Dorsolateral prefrontal cortex (tissue), 122 donors: ENCODE measurements at places on chromosomes 2 and 18. TPM values are rescaled to one million over a fixed set of nuclear protein-coding genes. Genes with fewer than 3 reads are reported as not detected.

ONECUT2 gene
- 2.5 TPM for total RNA-seq

- DNase-seq, result no peak
Measured at GRCh38 chr2:238629064-238629463, 202.3 kb downstream of the ASB1 start.

- DNase-seq, result no peak
Measured at GRCh38 chr2:198283146-198283545, 478.8 kb downstream of the PLCL1 start.

GRCh38 chr2:130963196-130963848, 126.6 kb downstream of the ARHGEF4 start:
- peak; percentile 35 for DNase-seq

DNA sequence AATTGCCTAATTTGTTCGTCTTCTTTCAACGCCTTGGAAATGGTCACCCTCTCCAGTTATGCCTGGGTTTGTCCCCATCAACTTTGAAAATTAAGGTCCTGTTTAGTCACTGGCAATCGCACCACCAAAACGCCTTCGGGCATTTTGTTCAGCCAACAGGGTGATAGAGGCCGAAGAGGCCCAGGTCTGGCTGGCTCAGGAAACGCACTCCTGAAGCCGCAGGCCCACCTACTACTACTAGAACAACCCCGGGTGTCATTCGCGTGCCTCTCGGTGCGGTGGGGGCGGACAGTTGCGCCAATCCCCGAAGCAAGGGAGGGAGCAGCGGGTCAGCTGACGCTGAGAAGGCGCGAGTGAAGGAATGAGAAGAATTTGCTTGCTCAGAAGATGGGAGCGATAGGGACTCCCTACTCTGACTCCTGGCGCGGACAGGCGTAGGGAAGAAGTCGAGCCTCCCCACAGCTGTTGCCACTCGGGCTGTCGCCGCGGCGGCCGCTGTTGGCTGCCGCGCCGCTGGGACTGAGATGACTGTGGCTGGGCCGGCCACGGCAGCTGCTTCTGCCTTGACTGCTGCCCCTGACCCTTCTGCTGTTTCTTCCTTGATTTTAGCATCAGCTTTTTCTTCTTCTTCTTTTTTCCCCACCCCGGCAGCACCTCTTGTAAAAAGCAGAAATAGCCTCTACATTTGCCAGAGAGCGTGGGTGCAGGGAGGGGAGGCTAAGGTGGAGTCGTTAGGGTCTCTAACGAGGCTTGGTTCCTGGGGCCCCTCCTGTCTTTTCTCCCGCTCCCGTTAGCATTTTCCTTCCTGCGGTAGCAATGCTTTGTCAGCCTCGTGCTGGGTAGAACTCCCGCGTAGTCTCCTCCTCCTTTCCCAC, 387.6 kb downstream of the FIGN start:
- peak; percentile 62 for DNase-seq

FAM110C gene
- 4.0 TPM for total RNA-seq

DNA sequence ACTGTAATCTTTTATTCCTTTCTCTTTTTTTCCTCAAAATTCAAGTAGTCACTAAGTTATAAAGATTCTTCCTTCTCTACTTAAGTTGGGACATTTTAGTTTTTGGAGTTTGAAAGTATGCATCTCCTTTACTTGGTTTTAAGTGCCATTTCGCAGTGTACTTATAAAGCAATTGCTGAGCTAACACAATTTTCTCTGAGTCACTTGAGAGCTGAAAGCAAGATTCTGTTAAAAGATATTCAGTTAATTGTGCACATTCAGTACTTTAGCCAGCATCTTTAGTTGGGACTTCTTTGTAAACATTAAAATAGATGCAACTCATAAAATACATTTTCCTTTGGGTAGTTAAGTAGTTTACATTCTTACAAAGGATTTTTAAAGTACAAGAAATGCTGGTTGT, 136.0 kb downstream of the GFPT1 start:
- no peak for DNase-seq

DNA sequence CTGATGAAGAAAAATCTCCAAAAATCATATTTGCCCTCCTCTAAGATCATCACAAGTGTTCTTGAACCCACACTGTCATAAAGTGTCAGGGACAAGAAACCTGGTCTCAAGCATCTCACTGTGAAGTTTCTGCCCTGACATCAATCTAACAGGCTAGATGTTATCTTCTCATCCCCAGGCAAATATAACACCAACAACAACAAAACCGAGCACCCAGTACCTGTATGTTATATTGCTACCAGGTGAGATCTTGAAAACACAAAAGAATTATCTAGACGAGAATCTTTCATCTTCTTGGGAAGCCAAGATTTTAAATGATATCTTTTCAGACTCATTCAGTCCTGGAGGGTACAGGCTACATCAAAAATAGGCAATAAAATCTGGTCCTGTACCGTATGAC, 8.8 kb upstream of the MAP4K3 start:
- no peak for DNase-seq

CAPN14 gene
- 1.6 TPM for total RNA-seq

- DNase-seq, result no peak
Measured at GRCh38 chr2:168120730-168121129, 126.7 kb downstream of the STK39 start.

GRCh38 chr2:38748943-38749804, 2.0 kb downstream of the SRSF7 start:
- no peak for DNase-seq

XDH gene
- not detected for total RNA-seq

GRCh38 chr2:145751629-145752028, 1231.7 kb upstream of the ZEB2 start:
- no peak for DNase-seq

DNA sequence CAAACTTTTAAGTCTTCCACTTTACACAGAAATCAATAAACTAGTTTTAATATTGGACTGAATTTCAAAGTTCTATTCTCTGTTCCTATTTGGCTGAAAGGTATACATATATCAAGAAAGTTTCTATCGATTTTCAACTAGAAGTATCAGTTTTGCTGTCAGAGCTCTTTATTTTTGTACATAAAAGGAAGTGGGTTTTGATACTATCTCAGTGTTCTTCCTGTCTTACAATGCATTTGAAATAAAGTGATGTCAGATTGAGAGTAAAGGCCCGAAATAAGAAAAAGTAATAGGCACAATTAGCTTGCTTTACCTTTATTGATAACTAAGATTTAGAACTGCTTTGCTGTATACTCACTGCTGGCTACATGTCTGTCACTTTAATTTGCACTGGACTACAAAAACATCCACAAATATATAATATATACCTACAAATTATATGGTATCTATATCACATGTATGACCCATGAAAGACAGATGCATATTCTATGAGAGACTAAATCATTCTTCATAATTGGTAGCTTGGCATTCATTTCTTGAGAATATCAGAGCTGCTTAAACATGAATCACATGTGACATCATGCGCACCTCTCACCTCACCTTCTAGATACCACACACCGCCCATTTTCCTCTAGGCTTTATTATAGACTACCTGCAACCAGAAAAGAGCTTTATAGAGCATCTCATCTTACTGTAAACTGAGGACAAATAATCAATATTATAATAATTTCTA, 83.6 kb downstream of the ASXL2 start:
- no peak for DNase-seq

LAMA3 gene
- 10.1 TPM for total RNA-seq

SH3BP4 gene
- 19.9 TPM for total RNA-seq

NAGK gene
- 94.5 TPM for total RNA-seq

DNA sequence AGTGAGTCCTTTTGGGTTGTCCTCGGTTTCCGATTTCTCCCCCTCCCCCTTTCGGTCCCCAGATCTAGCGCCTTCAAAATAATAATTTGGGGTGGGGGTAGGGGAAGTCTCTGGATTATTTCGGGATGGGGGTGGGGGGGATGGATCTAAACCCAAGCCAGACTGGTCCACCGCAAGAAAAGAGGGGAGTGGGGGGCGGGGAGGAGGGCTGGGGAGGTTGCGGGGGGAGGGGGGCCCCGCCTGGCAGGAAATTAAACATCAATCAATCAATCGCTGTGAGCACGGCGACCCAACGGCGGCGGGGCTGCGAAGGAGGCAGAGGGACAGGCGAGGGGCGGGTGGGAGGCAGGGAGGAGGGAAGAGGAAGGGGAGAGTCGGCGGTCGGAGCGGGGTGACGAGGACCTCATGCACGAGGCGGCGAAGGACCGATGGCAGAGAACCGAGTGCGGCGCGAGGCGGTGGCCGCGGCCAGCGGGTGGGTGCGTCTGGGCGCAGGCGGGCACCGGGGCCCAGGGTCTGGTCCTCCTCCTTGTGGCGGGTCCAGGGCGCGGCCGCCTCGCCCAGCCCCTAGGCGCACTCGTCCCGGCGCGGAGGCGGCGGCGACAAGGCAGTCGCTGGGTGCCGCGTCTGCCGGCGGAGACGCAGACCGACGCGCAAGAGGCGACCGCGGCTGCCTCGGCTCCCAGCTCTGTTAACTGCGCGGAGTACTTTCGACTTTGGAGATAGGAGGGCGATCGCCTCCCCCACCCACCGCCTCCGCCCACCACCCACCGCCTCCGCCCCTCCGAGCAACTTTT, 468 bp upstream of the SATB2 start:
- no peak for DNase-seq

DNA sequence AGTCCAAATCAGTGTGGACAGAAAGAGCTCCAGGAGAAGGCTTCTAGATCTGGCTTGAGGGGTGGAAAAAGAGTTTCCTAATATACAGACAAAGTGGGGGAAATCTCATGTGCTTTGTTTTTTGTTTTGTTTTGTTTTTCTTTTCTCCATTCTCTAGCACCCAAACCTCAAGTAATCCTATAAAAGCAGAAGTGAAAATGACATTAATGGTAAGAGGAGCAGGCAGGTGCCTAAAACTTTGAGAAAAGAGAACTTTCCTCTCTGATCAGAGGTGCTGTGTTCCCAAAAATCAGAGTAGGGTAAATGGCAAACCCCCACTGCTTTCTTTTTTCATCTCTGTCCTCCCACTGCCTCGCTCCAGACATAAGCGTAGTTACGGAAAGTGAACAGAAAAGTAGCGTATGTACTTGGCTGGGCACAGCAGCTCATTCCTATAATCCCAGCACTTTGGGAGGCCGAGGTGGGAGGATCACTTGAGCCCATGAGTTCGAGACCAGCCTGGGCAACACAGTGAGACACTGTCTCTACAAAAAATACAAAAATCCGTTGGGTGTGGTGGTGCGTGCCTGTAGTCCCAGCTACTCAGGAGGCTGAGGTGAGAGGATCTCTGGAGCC, 77.8 kb downstream of the FAM161A start:
- DNase-seq, result no peak

- DNase-seq, result no peak
Measured at GRCh38 chr2:53220969-53221368, 546.6 kb upstream of the CHAC2 start.

- DNase-seq, result peak; percentile 66
Measured at GRCh38 chr18:55875371-55875901, 287.4 kb upstream of the TCF4 start.

DNA sequence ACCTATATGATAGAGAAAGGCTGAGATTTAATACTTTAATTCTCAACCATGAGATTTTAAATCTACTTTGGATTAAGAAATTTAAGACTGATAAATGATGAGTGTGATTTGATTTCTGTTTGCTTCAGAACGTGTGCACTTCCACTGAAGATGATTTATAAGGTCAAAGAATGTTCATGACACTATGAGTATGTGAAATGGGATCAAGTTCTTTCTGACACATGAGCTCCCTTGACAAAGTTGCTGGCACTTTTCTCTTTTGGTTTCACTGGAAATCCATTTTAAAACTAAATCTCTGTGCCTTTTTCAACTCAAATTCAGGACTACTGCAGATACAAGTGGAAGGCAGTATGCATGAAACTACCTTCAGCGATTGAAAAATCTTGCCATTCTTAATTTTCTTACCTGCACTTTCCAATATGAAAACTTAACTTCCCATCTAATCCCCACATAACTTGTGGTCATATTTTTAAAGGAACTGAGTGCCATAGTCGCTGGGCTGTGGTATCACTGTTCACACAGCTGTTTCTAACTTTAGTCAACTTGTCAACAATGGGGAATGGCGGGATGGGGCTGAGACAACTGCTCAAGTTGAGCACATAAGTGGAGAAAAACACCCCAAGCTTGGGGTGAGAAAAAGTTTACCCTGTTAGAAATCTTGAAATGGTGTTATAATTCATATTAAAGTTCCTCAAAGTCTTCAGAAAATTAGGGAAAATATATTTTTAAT, 51.8 kb upstream of the TTN start:
- DNase-seq, result no peak

DNA sequence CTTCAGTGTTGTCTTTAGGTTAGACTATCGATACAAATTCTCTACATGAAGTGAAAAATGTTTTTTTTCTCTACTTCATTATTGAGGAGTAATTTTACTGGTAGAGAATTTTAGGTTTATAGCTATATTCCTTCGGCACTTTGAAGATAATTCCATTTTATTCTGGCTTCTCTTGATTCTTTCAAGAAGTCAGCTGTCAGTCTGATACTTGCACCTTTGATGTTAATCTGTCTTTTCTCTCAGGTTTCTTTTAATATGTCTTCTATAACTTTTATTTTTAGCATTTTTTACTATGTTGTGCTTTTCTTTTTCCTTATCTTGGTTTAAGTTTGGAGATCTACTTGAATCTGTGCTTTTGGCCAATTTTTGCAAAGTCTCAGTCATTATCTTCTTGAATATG, 18.6 kb downstream of the TSPYL6 start:
- DNase-seq, result no peak

- no peak for DNase-seq
Measured at GRCh38 chr2:148058641-148059040, 37.8 kb downstream of the MBD5 start.

DNA sequence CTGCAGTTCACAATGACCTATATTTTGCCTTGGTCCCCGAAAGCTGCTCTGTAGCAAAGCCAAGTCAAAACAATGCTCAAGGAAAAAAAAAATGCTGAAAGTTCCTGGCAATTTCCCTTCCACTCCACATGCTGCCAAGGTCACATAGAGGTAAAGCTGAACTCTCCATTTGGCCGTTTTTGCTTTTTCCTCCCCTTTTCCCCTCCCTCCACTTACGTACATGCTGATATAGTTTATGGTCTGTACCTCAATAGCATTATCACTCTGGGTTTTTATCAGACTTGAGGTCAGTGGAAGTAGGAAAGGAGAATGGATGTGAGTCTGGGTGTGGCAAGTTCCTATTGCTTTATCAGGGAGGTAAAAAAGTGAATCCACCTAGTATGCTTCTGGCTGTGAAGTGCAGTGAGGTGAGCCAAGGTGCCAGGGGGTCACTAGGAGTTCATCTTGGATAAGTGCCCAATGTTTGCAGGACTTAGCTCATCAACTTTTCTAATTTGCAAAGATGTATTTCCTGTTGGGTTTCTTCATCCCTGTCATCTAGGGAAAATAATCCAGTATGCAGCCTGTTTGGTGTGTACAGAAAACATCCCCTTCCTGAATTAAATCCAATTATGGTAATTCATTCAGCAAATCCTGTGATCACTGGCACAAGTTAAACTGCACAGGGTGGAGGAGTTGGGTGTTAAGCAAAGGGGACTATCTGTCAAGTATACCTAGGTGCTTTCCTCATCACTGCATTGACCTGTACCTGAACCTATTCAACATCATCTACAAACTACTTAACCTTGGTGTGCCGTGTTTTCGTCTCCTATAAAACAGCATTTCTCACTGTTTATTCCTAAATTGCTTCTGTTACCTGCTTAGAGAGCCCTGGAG, 124.3 kb upstream of the CYP26B1 start:
- DNase-seq, result no peak

DNA sequence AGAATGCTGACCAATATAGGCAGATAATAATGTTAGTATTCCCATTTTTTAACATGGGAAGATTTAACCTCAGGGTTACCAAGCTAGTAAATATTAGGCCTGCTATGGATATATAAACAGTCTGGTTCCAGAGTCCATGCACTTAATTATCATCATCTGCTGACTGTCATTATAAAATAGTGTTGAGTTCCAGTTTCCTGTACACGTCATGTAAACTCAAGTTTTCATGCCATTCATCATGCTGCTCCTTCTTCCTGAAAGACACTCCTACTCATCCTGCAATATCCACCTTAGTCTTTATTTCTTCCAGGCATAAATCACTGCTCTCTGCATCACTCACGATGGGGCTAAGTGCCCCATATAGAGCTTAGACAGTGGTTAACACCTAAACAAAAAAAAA, 420.8 kb upstream of the SPHKAP start:
- DNase-seq, result no peak
